Fibroblast of pulmonary artery (primary cell): ENCODE measurements at places on chromosomes 4 and X.

DNA sequence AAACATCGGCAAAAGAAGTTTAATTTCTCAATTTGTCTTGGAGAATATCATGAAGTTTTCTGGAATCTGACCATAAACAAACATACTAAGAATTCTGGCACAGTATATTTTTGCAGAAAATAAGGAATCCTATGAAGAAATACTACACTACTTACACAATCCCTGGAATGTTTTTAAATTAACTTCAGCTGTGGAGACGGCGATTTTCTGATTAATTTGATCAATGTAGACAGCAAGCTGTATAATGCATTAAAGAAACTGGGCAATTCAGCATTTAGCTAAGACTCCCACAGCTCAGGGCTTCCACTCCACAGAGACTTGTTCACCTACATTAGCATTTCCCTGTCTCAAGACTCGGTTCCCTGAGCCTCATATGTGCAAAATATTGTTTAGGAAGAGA is 12.2 kb downstream of the EGFL6 start:
- DNase-seq: peak; percentile 0

DNA sequence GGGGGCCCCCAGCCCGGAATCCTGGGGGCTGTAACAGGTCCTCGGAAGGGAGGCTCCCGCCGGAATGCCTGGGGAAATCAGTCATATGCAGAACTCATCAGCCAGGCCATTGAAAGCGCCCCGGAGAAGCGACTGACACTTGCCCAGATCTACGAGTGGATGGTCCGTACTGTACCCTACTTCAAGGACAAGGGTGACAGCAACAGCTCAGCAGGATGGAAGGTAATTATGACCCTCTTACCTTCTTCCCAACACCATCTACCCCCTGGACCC is 1.0 kb downstream of the FOXO4 start:
- no peak for DNase-seq

DNA sequence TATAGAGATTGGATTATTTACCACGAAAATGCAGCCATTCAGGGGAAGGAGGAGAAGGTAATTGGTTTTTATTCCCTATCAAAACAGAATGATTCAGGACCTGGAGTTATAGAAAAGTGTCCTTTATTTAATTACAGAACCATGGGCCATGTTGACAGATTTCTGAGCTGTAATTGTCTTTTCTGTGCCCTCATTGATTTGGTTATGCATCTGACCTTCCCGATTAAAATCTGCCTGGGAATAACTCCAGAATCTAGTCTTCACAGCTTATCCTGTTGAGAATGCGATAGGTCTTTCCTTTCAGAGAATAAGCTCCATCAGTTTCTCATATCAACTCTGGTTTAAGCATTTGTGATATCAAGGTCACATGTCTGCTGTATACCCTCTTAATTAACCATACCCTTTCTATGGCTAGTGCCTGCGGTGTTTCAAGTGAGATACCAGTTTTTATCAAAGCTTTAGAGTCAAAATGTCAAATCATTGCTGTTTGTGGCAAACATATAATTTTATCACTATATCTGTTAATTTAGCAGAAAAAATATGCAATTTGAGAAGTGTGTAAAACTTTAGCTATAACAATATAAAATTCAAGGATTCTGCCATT is 37.2 kb upstream of the ANK2 start:
- DNase-seq: no peak

DNA sequence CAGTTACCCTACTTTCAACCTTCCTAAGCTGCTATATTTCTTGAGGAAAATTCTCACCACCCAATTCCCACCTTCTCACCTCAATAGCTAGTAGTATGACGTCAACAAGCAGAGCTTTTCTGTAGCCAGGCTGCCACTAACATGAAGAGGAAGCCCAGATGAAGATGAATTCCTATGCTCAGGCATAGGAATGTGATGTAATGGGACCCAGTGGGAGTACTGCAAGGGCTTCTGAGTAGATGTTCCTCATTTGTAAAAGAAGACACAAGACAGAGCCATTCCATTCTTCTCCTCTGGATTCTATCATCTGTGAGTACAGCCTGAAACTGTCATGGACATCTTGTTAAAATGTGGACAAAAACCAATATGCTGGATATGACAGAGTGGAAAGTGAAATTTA is 81.6 kb upstream of the KLF3 start:
- no peak for DNase-seq

DNA sequence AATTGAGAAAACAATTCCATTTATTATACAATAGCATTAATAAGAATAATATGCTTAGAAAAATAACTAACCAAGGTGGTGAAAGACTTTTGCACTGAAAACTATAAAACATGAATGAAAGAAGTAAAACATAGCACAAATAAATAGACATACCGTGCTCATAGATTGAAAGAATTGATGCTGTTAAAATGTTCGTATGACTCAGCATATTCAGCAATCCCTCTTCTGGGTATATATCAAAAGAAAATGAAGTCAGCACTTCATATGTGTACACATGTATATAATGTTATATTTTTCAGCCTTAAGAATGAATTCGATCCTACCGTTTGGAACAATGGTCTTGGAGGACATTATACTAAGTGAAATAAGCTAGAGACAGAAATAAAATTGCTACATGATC is 716.3 kb downstream of the GLUD2 start:
- no peak for DNase-seq

GRCh38 chrX:139199933-139200332 is 330.6 kb upstream of the F9 start:
- DNase-seq: no peak

- DNase-seq: peak; percentile 73
These were observed 219.0 kb downstream of the TLL1 start for GRCh38 chr4:166091912-166092510.

- no peak for DNase-seq
These were observed 279.6 kb upstream of the PITX2 start for GRCh38 chr4:110902500-110902899.

DNA sequence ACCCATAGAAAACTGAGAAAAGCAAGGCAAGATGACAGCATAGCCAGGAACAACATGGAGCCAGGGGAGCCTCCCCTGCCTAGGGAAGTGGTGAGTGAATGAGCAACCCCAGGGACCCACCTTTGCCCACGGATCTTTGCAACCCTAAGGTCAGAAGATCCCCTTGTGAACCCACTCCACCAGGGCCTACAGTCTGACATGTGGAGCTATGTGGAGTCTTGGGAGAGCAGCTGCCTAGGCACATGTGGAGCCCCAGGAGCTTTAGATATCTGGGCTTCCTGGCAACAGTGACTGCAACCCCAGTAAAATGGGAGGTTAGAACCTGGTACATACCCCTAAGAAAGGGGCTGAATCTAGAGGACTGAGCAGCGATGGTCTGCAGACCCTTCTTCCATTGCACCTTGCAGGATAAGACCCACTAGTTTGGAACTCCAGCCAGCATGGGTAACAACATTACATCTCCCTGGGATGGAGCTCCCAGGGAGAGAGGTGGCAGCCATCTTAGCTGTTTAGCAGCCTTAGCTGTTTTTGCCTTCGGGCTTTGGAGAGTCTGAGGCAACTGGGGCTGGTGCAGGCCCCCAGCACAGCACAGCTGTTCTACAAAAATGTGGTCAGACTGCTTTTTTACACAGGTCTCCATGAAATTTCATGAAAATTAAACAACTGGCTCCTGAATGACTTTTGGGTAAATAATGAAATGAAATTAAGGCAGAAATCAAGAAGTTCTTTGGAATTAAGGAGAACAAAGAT is 104.7 kb upstream of the TRIM2 start:
- DNase-seq: no peak

DNA sequence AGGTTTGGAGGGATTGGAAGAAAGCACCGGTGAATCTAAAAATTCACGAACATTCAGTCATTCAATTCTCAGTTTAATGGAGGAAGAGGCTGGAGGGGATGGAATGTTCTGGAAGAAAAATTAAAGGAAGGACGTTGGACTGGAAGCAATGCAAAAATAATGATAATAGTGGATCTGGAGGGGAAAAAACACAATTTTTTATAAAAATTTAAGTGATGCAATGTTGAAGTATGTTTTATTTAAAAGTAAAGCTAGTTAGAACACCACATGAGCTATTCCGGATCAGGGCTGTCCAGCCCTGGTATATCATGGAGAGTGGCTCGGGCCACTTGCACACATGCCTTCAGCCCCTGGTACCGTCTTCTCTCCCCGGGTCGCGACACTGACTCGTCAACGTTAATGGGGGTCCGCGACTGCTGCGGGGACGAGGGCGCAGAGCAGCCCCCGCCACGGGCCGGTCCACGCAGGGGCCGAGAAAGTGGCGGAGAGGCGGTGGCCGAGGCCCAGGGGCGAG is 204.6 kb downstream of the TENM3 start:
- DNase-seq: no peak

- DNase-seq: no peak
These were observed 35.8 kb downstream of the LANCL3 start for GRCh38 chrX:37607243-37607642.

GRCh38 chrX:41802958-41803357 is 79.0 kb downstream of the GPR82 start:
- no peak for DNase-seq

DNA sequence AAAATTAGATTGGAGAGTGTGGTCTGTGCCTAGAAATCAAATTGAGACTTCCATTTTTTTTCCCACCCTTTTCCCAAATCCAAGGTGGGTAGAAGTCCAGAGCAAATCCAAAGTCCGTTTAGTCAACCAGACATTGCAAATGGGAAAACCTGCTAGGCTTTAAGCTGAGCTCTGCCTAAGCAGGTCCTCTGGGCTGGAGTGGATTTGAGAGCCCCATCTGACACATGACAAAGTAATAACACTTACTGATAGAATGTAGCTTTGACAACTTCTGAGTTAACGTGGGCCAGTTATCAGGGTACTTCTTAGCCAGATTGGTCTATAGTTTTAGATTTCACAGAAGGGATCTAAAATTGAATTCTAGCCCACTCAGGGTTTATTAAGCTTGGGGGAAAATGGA is 242.3 kb downstream of the GALNTL6 start:
- DNase-seq: no peak

DNA sequence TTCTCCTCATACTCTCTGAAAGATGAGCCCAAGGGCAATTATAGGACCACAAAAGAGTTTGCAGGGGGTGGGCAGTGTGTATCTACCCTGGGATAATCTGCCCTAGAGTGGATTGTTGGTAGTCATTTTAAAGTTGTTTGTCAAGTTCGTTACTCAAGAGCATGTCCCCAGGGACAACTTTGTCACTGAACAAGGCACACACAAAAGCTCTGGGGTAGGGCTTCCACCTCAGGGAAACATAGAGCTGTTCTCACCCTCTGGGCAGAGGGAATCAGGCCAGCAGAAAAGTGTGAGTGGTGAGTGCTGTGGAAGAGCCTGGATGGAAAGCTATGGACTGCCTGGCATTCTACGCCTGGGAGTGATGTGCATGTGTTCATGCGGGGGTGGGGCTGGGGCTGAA is 23.3 kb upstream of the LEF1 start:
- no peak for DNase-seq

GRCh38 chr4:121662225-121662624 is 34.6 kb downstream of the ANXA5 start:
- DNase-seq: no peak

DNA sequence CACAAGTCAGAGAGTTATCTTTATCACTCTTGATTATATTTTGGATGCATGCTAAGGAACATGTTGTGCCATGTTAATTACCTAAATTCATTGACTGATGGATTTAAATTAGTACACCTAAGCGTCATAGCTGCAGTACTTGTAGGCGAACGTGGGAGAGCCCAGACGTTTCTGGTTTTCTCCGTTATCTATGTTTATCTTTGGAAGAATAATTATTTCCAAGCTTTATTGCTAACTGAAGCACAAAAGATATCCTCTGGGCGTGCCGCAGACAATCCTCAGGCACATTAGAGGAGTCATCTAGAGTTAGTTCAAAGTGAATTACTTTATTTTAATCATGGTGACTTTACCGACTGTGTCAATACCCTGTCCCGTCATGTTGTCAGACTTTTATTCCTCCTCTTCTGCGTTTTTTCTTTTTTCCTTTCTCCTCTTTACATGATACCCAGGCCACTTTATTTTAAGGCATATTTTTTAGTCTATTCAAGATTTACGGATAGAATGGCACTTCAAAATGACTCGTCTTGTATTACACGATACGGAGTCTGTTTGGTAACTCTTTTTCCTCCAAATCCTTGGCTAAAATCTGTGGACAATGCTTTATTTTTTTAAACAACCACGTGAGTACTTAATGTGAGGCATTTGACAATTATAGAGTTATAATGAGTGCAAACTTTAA is 632.0 kb upstream of the TENM3 start:
- DNase-seq: no peak

GRCh38 chrX:134636851-134637250 is 21.4 kb downstream of the PLAC1 start:
- DNase-seq: peak; percentile 25
